ENCODE measurements at places on chromosomes 3 and 15. TPM values are rescaled to one million over a fixed set of nuclear protein-coding genes. Genes with fewer than 3 reads are reported as not detected.

Gene TMEM158
- total RNA-seq, result 0.42 TPM

Gene PCSK6
- total RNA-seq, result 0.72 TPM

Gene PSTPIP1
- total RNA-seq, result not detected

Gene P2RY1
- 1.7 TPM for total RNA-seq

Gene SYNPR
- not detected for total RNA-seq

Gene LIPC
- total RNA-seq, result not detected

Gene CLDN18
- total RNA-seq, result not detected

Gene TMCC1
- 36.6 TPM for total RNA-seq

Gene OR5K2
- total RNA-seq, result not detected

Gene NLGN1
- 16.3 TPM for total RNA-seq

Gene ARL14
- not detected for total RNA-seq

Gene SLC28A2
- total RNA-seq, result not detected

Gene FRMD4B
- 77.7 TPM for total RNA-seq

Gene ROPN1
- not detected for total RNA-seq

Gene ADCY5
- total RNA-seq, result not detected

Gene PLSCR1
- 78.7 TPM for total RNA-seq

Gene PLCH1
- not detected for total RNA-seq

Gene ERICH6
- not detected for total RNA-seq

Gene HRG
- total RNA-seq, result not detected

Gene ENTPD3
- total RNA-seq, result not detected

Gene PLSCR2
- total RNA-seq, result not detected

Gene ARHGEF26
- total RNA-seq, result 2.9 TPM

Gene RTP3
- total RNA-seq, result not detected

Gene DAPK2
- 6.7 TPM for total RNA-seq

Gene ABI3BP
- 78.1 TPM for total RNA-seq
